ENCODE measurements at places on chromosomes 16 and 17.

- no peak for DNase-seq
These were observed 116.8 kb downstream of the CDYL2 start for GRCh38 chr16:80687606-80688005.

- no peak for DNase-seq
These were observed 9.3 kb upstream of the IRX5 start for GRCh38 chr16:54921206-54921824.

DNA sequence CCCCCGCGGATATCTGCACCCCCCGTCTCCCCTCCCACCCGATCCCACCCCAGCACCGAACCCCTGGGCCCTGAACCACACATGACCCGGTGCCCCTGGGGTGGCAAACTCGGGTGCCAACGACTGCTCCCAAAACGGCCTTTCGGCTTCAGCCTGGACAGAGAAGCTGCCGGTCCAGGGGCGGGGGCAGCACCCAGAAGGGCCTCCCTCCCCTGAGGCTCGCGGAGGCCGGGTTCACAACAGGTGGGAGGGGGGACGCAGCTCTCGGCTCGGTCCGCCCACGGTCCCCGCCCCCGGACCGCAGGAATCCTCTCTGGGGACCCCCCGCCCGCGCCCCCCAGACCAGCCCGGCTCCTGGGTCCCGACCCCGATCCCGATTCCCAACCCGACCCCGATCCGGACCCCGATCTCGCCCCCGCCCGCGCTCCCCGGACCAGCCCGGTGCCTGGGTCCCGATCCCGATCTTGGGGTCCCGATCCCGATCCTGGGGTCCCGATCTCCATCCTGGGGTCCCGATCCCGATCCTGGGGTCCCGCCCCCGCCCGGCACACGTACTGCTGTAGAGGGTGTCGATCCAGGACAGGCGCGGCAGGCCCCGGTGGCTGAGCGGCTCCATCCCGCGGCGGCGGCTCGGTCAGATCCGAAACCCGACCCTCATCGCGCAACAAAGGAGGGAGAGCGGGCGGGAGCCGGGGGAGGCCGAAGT, 516 bp downstream of the ABR start:
- no peak for DNase-seq

GRCh38 chr17:62605588-62605987, 21.9 kb upstream of the MRC2 start:
- DNase-seq, result no peak

DNA sequence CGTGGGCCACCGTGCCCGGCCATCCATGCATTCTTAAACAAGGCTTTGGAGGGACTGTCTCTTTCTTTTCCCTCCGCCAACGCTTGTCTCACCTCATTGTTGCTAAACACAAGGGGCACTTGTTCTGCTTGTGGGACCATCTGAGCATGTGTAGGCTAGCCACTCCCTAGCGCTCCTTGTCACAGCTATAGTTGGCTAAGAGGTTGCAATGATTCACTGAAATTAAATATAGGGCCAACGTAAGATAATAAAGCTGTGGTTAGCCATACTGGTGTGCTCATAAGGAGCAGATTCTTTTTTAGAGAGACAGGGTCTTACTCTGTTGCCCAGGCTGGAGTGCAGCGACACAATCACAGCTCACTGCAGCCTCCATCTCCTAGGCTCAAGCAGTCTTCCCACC, 41.2 kb downstream of the KIAA0513 start:
- DNase-seq, result no peak

- peak; percentile 1 for DNase-seq
These were observed 4.8 kb downstream of the B9D1 start for GRCh38 chr17:19357761-19358160.

DNA sequence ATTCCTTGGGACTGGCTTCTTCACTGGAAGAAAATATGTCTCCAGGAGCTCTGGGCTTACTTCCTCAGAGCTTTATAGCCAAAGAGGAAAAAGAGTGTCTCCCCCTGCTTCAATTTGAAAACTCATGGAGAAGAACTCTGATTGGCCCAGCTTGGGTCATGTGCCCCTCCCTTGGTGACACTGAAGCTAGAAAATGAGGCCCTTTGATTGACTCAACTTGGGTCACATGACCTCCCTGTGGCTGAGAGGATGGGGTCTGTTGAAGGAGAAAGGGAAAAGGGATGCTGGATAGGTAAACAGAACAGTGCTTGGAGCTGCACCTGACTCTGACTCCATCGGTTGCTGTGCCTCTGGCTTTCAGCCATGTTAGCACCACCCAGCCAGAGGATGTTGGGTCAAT, 70.6 kb upstream of the KSR1 start:
- DNase-seq, result no peak

GRCh38 chr17:48871551-48872351, 20.8 kb upstream of the ATP5MC1 start:
- no peak for DNase-seq

DNA sequence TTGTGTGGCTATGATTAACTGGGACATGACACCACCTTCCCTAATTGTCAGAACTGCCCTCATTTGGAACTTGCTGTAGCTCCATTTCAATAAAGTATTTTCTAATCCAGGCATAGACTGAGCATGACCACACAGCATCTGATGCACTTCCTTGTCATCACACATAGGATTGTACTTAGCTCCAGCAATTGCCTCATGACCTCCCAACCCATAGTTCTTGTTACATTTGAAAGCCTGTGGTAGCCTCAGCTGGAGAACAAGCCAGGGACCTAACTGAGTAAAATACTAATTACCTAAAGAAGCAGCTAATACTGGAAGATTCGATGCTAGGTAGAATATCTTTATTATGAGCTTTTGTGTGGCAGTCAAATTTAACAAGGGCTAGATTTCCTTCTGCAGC, 187.3 kb upstream of the KIF2B start:
- no peak for DNase-seq

DNA sequence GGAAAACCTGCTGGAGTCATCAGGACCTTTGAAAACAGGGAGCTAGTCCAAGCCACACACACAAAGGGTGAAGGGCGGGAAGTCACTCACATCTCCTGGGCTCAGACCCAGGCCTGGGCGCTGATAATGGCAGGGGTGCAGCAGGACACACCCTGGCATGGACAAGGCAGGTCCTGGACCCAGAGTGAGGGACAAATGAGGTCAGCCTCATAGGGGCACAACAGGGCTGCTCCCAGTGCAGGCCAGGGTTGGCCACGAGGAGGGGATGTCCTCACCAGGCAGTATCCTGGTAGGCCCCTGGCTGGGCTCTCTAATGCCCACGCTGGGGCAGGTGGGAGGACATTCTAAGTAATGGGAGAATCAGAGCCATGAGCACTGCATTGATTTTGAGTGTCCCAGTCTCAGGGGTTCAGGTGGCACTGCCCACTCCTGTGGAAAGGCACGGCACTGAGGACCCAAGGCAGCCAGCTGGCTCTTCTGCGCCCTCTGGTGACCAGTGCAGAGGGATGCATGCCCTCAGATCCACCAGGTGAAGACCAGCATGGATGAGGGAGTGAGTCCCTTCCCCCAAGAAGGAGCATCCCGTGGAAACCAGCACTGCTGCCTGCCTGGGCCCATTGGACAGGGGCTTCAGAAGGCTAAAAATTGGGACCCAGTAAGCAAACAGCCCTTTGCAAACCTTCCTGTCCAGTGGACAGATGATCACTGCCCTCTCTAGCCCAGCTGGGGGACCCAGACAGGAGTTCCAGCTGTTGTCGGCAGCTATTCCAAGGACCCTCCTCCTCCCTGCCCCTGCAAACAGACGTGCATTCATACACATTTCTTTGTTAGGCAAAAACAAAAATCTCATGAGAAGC, 23.4 kb upstream of the SREBF1 start:
- peak; percentile 80 for DNase-seq

- DNase-seq, result peak; percentile 66
These were observed 41.5 kb downstream of the CPNE2 start for GRCh38 chr16:57133886-57134285.

Data from CD8-positive, alpha-beta T cell (primary cell).